ENCODE measurements at places on chromosomes 7 and 10.
A peak's percentile ranks its signal among the peaks of the same experiment; 100 is the strongest.

GRCh38 chr10:70296406-70296899, 12.6 kb upstream of the NPFFR1 start:
- DNase-seq: peak; percentile 3

DNA sequence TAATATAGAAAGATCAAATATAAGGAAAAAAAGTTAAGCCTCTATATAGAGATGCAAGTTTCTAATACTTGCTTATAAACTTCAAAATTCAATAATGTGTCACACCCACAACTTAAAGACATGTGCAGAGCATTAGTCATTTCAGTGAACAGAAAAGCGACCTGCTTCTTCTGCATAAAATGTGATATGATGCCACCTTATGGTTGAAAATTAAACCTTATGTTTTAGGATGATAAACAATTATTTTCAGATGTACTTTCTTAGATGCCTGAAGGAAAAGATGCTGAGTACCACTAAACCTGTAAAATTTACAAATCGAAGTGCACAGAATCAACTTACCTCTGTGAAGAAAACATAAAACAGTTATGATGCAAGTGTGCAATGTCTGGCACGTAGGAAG, 96.0 kb downstream of the MTERF1 start:
- no peak for DNase-seq

- no peak for DNase-seq
Measured at GRCh38 chr10:52609071-52609470, 163.5 kb downstream of the MBL2 start.

- DNase-seq: no peak
Measured at GRCh38 chr10:97584060-97584797, at the start of gene HOGA1. Gene HOGA1 (plus strand): TSS chr10:97584389. CDS start chr10:97584704, 315 bp downstream.

DNA sequence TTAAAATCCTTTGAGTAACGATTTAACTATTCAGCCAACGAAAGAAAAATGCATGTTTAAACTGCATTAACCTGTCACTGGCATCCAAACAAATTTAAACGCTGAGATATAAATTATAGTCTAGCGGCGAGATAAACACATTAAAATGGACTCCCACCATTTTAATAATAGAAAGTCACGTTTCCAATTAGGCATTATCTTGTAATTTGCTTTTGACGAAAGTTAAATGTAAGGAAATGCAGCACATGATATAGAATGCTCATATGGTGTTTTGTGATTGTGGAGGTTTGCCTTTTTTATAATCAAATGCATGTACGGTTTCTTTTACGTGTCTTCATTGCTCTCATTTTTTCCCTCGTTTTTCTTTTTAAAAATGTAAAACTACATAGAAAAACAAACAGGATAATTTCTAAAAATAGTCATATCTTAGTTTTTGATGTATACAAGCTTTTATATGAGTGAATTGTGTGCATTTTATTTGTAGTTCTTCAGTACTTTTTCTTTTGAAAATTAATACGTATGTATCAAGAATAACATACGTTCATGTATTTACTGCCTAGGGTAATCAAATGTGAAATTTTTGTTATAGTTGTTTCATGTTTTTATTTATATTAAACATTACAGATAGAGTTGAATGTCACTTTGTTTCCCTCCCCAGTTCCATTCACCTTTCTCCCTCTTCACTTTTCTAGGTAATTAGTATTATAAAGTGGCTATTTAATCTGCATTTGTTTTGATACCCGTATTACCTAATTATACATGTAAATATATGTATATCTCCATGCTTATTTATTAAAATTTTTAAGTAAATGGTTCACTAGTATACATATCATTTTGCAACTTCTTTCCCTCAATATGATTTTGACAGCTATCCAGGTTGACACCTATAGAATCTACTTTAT, 1.1 kb upstream of the KLF14 start:
- DNase-seq: no peak

- no peak for DNase-seq
Measured at GRCh38 chr10:62075912-62076311, 174.4 kb downstream of the ARID5B start.

DNA sequence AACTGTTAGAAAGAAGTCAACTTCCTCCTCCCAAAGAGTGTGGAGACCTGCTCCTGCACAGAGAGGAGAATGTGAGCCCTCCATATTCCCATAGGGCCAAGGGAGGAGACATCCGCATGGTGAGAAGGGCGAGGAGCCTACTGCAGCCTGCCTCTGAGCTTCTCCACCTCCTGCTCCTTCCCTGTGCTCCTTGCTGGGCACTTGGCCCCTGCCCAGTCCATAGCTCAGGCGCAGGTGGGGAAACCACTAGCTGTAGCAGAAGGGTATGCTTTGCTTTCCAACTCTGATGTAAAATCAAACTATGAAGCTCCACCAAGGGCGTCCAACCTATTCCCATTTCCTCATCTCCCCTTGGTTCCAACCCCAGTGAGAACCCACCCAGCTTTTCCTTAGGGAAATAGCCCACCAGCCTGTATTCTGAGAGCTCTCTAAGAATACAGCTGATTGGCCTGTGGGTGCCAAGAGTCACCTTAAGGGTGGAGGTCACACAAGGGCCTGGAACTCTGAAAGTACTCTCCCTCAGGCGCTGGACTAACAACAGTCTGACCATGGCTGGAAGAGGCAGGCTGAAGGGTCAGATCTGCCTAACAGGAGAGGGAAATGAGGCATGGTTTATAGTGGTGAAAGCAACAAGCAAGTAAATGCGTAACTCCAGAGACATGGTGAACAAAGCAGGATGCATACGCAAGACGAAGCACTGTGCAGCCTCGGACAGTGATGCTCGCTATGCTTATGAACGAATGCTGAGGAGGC, 13.9 kb downstream of the ZNF488 start:
- no peak for DNase-seq

DNA sequence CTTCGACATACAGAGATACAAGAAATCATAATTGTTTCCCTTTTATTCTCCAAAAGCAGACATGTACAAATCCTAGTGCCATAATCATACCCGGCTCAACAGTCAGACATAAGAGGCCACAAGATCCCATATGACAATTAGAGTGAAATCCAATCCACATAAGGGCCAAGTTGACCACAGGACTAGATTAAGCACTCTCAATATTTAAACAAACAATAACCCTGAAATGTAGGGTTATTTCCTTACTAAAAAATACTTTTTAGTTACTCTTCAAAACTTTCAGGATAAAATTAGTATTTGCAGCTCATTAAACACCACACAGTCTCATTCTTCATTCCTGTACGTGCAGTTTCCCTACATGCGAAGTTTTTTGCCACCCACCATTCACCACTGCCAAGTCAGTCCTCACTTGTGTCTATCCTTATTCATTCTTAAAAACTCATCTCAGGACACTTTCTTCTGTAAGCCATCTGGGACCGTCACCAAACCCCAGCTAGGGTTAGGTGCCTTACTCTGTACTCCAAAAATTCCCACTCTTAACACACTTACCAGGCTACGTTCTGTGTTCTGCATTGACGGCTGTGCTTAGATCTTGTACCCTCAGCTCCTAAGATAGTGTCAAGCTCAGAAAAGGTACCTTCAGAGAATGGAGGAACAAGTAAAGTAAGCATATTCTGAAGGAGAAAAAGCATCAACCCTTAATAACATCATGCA, 47.8 kb upstream of the NEBL start:
- no peak for DNase-seq

- DNase-seq: no peak
Measured at GRCh38 chr7:22201186-22201880, 155.6 kb downstream of the RAPGEF5 start.

GRCh38 chr10:43078175-43078985, 1.5 kb downstream of the RET start:
- DNase-seq: no peak

GRCh38 chr10:125146791-125147579, 13.4 kb downstream of the CTBP2 start:
- DNase-seq: peak; percentile 5

DNA sequence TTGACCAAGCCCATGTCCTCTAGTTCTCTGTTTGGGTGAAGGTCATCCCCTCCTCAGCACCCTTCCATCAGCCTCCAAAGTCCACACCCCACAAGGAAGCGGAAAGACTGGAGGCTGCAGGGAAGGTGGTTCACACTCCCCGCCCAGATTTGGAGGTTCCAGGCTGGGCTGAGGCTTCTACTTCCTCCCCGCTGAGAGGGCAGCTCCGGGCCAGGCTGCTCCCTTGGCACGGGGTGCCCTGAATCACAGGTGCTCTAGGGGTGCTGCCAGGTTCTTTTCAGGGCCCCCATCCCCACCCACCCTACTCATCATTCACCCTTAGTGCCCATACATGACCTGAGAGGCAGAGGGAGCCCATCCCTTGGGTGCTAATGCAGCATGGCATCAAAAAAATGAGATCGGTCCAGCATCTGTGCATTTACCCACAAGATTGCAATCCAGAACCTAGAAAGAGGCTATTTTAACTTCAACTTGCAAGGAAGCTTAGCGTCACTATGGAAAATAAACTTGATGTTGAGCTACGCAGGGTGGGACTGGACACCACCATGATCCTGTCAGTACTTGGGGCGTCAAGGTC, 47.3 kb upstream of the ZMIZ1 start:
- no peak for DNase-seq

GRCh38 chr10:86663046-86663345, 5.3 kb upstream of the LDB3 start:
- no peak for DNase-seq

- DNase-seq: no peak
Measured at GRCh38 chr10:105706281-105707026, 1065.4 kb downstream of the SORCS3 start.

GRCh38 chr7:65978891-65979582, 3.0 kb downstream of the GUSB start:
- DNase-seq: no peak

GRCh38 chr7:74293577-74293908, 4.3 kb downstream of the CLIP2 start:
- no peak for DNase-seq

DNA sequence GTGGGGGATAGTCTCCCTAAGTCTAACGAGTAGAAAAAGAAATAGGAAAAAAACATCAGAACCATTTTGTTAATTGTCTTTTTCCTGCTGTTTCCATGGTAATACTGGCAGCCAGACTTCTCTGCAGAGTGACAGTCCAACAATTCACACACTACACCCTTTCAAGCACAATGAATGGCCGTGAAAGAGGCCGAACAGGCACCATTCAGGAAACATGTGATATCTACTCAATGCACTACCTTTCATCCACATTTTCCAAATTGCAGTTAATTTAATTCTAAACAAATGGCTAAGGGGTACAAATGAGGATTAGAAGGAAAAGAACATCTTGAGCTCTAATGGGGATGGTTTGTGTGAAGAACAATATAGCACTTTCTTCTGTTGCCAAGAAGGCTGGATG, 358.5 kb upstream of the ANKRD30A start:
- DNase-seq: no peak

DNA sequence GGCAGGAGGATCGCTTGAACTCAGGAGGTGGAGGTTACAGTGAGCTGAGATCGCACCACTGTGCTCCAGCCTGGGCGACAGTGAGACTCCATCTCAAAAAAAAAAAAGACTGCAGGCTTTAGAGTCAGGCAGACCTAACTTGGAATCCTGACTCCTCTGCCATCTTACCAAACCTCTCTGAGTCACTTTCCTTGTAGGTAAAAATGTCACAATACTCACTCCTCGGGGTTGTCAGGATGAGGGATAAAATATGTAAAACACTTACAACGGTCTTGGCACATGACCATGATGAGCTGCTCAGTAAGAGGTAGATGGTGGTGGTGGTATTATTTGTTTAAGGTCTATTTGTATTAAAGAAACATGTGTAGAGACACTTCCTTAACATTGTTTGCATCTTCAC, 154.1 kb upstream of the PDE1C start:
- DNase-seq: no peak

- DNase-seq: peak; percentile 28
Measured at GRCh38 chr10:80540981-80541750, 3.5 kb downstream of the SH2D4B start.
